ENCODE measurements at places on chromosomes 2 and 18.

DNA sequence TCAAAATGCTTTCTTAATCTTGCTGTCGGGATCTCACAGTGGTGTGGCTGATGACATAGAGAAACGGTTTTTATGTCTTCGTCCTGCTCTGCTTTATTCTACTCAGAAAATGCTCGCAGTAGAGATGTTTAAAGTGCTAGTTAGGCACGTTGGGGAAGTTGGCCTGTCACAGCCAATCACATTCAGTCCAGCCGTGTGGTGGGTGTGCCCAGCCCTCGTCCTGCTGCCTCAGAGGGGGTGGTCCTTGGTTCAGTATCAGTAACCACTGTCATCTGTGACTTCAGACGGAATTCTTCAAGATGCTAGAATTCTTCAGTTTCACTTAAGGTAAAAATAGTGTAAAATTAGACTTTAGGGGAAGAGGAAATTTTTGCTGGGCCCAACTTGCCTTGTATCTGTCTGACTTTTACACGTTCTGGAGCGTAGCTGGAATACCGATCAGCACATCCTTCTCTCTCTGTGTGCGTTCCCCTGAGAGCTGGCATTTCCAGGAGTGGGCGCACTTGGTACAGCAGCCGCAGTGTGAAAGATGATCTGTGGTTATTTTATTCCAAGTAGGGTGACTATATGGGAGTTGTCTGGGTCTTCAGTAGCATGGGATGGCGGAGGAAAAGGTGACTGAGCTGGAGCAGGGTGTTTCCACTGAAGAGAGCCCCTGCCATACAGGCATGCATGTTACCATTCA lies 18.5 kb downstream of the TRAF3IP1 start:
- no peak for DNase-seq

- DNase-seq = no peak
Observed at GRCh38 chr2:12430407-12431133, 286.2 kb upstream of the TRIB2 start.

DNA sequence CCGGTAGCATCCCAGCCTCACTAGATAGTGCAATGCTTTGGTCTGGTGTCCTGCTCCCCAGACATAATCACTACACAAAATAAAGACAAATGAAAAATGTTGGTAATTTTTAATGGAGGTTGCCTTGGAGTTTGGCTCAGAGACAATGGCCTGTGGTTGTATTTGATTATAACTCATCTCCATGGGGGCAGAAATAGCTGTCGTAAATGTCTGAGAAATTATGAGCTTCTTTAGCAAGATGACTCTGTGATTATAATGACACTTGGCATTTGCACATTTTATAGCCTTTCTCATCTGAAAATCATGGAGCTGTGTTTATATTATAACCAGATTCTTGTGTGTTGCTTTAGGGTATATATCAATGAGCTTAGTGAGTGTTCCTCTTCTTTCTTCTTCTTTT lies 1779.7 kb upstream of the CELF4 start:
- DNase-seq = no peak

DNA sequence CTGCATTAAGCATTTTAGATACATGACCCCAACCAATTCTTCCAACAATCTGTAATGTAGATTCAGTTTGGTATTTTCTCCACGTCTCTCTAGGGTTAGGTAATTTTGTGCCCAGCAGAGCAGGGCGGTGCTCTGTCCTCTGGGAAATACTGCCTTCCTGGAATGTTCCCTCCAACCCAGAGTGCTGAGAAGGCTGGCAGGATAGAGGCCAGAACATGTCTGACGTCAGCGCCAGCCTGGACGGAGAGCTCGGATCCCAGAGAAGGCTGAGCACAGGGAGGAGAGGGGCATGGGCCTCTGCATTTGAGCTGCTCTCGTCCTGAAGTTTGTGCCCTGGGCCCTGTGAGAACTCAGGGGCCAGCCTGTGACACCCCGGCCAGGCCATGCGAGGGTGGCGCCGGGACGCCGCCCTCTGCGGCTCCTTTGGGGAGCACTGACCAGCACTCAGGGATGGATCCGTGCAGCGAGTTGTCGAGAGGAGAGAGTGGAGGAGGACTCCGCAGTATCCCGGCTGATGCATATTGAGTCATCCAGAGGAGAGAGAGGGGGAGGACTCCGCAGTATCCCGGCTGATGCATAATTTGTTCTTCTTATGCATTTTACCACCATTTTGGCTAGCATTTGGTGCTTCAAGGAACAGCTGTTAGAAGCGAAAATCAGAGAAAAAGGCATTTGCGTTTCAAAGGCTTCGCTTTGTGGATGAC lies 80.0 kb upstream of the PXDN start:
- DNase-seq = no peak

GRCh38 chr2:200757399-200757798 lies 54.3 kb upstream of the BZW1 start:
- no peak for DNase-seq

- DNase-seq = no peak
Observed at GRCh38 chr2:10841547-10842219, 29.1 kb upstream of the PDIA6 start.

- no peak for DNase-seq
Observed at GRCh38 chr2:109135359-109136197, 6.6 kb downstream of the SH3RF3 start.

DNA sequence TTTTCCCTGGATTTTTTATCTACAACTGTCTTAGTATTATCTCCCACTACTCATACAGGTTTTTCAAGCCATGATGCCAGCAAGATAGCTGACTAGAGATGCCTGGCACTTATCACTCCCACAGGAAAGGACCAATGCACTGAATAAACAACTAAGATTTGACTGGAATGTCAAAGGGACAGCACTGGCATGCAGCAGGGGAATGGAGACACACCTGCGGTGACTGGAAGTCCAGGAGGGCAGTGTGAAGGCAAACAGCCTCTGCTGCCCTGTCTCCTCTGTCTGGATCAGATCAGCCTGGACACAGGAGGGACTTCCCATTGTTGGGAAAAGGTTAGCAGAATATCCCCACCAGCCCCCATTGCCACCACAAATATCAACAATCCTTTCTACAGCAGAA lies 85.1 kb downstream of the TMEM237 start:
- no peak for DNase-seq

- no peak for DNase-seq
Observed at GRCh38 chr2:175926272-175926671, 75.8 kb downstream of the LNPK start.

- DNase-seq = no peak
Observed at GRCh38 chr18:75204732-75205513, 4.0 kb downstream of the PTGR3 start.

DNA sequence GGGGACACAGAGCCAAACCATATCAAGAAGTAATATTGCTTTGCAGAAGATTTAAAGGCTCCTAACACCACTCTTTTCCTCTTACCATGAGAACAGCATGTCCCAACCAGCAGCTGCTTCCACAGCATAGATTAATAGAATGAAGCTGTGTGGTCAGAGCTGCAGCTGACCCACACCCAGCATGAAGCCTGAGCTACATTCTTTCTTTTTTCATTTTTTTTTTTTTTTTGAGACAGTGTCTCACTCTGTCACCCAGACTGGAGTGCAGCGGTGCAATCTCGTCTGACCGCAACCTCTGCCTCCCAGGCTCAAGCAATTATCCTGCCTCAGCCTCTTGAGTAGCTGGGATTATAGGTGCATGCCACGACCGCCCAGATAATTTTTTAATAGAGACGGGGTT lies 289.8 kb downstream of the RAD51AP2 start:
- no peak for DNase-seq

DNA sequence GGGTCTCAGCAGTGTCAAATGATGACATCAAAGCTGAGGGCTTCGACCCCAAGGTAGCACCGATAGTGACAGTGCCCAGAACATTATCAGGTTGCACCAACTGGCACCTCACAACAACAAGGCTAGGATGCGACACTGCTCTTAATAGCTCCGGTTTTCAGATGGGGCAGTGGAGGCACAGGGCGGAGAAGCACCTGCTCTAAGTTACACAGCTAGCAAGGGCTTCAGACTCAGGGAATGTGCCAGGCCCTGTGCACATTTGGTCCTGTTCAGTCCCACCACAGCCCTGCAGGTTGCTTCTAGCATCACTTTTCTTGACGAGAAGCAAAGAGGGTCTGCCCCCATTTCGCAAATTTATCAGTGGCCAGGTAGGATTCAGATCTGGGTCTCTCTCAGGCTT lies 74.1 kb downstream of the DGKD start:
- no peak for DNase-seq

- no peak for DNase-seq
Observed at GRCh38 chr2:239583879-239584859, 183.3 kb upstream of the HDAC4 start.

GRCh38 chr2:237391140-237391539 lies 22.8 kb downstream of the COL6A3 start:
- DNase-seq = no peak

Data from activated CD8-positive, alpha-beta memory T cell treated with anti-CD3 and anti-CD28 coated beads for 1 hour (primary cell).